Stimulated activated memory B cell treated with anti-CD40 and anti-IgM and Interleukin-4, amounts not matched to agents 10 μg/mL and 1 μg/mL and 100 μg/mL, for 72 hours (primary cell): ENCODE measurements at places on chromosomes 5 and 9.

DNA sequence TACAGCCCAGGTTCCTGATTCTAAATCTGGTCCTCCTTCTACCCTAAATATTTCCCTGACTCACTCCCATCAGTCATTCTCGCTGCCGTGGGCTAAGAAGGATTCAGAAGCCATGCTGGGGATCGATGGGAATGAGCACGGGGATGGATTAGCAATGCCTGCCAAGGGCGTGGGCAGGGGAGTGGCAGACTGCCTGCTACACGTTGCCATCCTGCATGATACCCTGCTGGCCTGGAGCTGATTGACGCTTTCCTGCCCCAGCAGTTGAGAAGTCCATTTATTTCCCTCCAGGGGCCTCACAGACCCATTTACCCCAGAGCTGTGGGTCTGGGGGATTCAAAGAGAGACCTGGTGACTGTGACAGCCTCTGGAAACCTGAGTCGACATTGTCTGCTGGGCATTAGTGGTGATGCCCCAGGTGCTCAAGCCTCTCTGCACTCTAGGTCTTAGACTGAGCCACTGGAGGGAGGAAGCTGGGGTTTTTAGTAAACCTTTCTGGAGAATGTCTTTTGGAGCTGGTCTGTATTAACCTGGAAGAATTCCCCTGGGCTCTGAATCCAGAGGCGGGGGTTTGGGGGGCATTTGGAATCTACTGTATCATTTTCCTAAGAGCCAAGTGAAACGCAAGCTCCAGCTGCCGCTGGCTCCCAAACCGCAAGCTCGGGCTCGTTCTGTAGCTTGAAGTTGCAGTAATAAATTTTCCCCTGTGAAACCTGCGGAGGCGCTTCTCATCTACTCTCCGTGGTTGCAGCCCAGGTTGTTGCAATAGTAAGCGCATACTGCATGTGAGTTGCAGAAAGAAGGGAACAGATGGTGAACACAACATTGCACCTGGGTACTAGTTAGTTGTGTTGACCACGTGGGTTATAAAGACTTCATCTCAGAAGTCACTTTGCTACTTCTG is 76.3 kb upstream of the RAPGEF1 start:
- no peak overlapping the region for H3K27ac ChIP-seq
- H3K4me1 ChIP-seq: no peaks in the 10 kb centered on the region
- peaks cover 74% of the 10 kb centered on the region for H3K27me3 ChIP-seq
- no peak for ATAC-seq

DNA sequence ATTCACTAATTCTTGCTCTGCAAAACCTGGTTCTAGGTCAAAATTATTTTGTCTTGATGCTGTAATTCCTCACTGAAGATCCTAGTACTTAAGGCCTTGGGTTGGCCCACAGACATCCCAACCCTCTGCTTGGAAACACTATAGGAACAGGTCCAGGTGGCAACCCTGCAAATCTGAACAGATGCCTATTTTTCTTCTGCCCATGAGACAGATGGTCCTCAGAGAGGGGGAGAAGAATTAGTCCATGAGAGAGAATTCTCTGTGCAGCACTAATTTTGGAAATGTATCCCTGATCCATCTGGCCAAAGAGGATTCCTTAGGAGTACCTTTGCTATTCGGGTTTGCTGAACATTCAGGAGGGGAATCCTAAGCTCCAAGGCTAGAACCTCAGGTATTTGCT is 156.3 kb downstream of the ELAVL2 start:
- H3K27me3 ChIP-seq: no peaks in the 10 kb centered on the region
- H3K36me3 ChIP-seq: no peaks in the 10 kb centered on the region
- no peak overlapping the region for H3K4me3 ChIP-seq
- H3K27ac ChIP-seq: no peak overlapping the region
- no peak for ATAC-seq

- H3K4me3 ChIP-seq: no peak overlapping the region
- no peaks in the 10 kb centered on the region for H3K27me3 ChIP-seq
- no peaks in the 10 kb centered on the region for H3K4me1 ChIP-seq
- no peak overlapping the region for H3K27ac ChIP-seq
- H3K36me3 ChIP-seq: no peaks in the 10 kb centered on the region
Observed at GRCh38 chr5:6215891-6216290, 162.5 kb downstream of the MED10 start.

- ATAC-seq: no peak
- H3K27ac ChIP-seq: no peak overlapping the region
- peaks cover 21% of the 10 kb centered on the region for H3K27me3 ChIP-seq
- no peak overlapping the region for H3K4me3 ChIP-seq
Observed at GRCh38 chr5:2020730-2021129, 138.0 kb upstream of the IRX4 start.

DNA sequence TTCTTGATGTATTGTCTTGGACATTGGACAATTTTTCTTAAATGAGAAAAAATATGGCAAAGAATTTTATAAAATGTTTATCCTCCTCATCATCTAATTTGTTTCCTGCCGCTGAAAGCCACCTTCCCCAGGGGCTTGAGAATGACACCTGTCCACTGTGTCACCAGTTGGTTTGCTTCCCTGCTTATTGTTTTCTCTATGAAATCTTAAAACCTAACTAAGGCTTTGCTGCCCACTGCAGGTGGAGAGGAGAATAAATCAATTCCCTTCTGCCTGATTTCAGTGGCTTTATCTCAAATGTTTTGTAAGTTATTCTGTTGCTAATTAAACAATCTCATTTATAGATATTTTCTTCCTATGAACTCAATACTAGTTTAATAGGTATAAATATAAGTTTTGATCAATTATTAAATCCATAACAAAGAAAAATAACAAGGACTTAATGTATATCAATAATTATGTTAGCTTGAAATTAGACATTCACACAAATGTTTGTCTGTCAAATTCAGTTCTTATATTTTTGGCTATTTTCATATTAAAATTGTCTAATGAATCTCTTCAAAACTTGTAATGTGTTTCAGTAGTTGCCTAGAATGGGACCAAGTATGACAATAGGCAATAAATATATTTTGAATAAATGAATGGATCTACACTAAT is 822.5 kb downstream of the PTPRD start:
- H3K36me3 ChIP-seq: no peaks in the 10 kb centered on the region
- H3K27me3 ChIP-seq: no peaks in the 10 kb centered on the region
- H3K4me1 ChIP-seq: peaks cover 6% of the 10 kb centered on the region

GRCh38 chr9:27352457-27353165 is 55.7 kb upstream of the EQTN start:
- H3K27ac ChIP-seq: peak overlapping the region; percentile 84
- H3K4me1 ChIP-seq: peaks cover 63% of the 10 kb centered on the region
- H3K4me3 ChIP-seq: no peak overlapping the region
- peak; percentile 66 for ATAC-seq

GRCh38 chr9:72144756-72145492 is 4.3 kb upstream of the GDA start:
- no peak for ATAC-seq
- no peak overlapping the region for H3K4me3 ChIP-seq
- H3K4me1 ChIP-seq: no peaks in the 10 kb centered on the region
- H3K27ac ChIP-seq: no peak overlapping the region
- H3K36me3 ChIP-seq: no peaks in the 10 kb centered on the region
- peaks cover 55% of the 10 kb centered on the region for H3K27me3 ChIP-seq

- peak overlapping the region; percentile 16 for H3K4me3 ChIP-seq
- H3K36me3 ChIP-seq: peaks cover 26% of the 10 kb centered on the region
- H3K4me1 ChIP-seq: peaks cover 10% of the 10 kb centered on the region
Observed at GRCh38 chr5:116365006-116365496, 209.6 kb downstream of the SEMA6A start.

DNA sequence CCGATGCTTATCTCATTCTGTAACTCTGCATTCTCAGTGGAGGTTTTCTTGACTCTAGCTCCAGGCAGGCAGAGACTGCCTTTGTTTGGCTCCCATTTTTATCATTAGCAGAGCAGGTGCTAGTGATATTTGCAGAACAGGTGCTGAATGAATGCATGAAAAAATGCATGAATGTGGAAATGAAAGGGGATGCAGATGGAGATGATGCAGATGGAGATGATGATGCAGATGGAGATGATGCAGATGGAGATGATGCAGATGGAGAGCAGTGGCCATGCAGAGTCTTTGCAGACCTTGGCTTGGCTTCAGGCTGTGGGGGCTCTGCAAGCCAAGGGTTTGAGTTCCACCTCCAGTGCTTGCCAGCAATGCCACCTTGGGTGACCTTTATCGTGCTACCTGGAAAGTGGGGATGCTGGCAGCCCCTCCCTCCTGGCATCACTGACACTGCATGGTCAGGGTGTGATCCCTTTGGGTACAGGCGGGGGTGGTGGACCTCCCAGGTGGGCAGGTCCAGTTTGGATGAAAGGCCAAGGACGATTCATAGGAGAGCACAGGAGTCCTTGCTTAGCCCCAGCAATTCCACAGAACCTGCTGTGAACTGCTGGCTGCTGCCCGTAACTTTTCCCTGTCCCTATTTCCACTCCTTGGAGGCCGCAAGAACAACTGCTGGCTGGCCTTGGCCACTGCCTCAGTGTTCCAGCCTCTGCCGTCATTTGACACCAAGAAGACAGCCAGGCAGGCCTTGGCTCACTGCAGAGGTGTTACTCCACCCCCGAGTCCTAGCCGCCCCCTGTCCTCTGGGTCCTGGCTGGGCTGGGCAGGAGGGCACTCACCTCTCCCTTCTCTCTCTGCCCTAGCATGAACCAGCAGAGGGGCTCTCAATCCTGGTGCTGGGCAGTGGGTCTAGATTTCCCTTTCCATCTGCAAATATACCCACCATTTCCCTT is 33.0 kb downstream of the ERGIC1 start:
- H3K4me3 ChIP-seq: no peak overlapping the region
- H3K27me3 ChIP-seq: no peaks in the 10 kb centered on the region
- peaks cover 37% of the 10 kb centered on the region for H3K4me1 ChIP-seq

- no peak overlapping the region for H3K4me3 ChIP-seq
- no peaks in the 10 kb centered on the region for H3K4me1 ChIP-seq
- H3K27ac ChIP-seq: no peak overlapping the region
Observed at GRCh38 chr5:151491062-151491461, 43.7 kb downstream of the SLC36A1 start.

- ATAC-seq: no peak
- H3K4me1 ChIP-seq: no peaks in the 10 kb centered on the region
- H3K36me3 ChIP-seq: no peaks in the 10 kb centered on the region
- no peak overlapping the region for H3K4me3 ChIP-seq
- H3K27ac ChIP-seq: no peak overlapping the region
Observed at GRCh38 chr9:78014776-78015175, 16.8 kb downstream of the GNAQ start.

- no peaks in the 10 kb centered on the region for H3K27me3 ChIP-seq
- H3K4me3 ChIP-seq: peak overlapping the region; percentile 93
- H3K27ac ChIP-seq: peak overlapping the region; percentile 82
- peak; percentile 85 for ATAC-seq
- H3K4me1 ChIP-seq: peaks cover 62% of the 10 kb centered on the region
Observed at GRCh38 chr9:37187292-37187691, 66.9 kb downstream of the ZCCHC7 start.

DNA sequence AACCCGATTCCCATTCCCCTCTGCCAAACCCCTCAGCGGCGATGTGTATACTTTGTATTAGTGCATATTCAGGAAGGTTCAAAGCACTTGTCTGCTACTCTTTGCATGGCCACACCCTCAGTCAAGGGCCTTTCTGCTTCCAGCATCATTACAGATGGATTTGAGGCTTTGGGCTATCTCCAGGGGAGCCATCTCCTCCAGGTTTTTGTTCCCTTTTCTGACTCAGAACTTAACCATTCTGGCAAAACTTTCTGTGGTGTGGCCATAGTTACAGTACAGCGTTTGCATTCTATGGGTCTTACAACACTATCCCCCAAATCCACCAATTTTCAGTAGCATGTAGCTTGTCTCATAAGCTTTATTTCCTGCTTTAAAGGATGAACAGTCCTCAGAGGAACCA is 36.0 kb upstream of the SVEP1 start:
- no peaks in the 10 kb centered on the region for H3K4me1 ChIP-seq
- H3K4me3 ChIP-seq: no peak overlapping the region
- H3K27me3 ChIP-seq: no peaks in the 10 kb centered on the region
- H3K27ac ChIP-seq: no peak overlapping the region
- H3K36me3 ChIP-seq: no peaks in the 10 kb centered on the region
- no peak for ATAC-seq

DNA sequence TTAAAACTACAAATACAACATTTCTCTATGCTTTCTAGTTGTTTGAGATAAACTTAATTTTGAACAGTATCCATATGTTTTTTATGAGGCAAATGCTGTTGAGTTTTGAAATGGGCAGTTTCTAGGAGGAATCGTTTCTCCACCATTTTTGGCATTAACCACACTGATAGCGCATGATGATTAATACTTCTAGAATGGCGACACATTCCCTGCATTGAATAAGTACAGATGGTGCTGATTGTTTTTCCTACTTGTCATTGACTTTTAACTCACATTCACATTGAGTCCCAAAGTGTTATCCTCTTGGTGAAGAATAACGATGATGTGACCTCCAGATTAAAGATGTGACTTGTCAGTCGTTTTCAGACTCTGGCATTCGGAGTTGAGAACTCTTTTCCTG is 6.5 kb upstream of the CCDC192 start:
- no peak overlapping the region for H3K4me3 ChIP-seq
- no peaks in the 10 kb centered on the region for H3K4me1 ChIP-seq
- H3K27me3 ChIP-seq: no peaks in the 10 kb centered on the region
- no peaks in the 10 kb centered on the region for H3K36me3 ChIP-seq

DNA sequence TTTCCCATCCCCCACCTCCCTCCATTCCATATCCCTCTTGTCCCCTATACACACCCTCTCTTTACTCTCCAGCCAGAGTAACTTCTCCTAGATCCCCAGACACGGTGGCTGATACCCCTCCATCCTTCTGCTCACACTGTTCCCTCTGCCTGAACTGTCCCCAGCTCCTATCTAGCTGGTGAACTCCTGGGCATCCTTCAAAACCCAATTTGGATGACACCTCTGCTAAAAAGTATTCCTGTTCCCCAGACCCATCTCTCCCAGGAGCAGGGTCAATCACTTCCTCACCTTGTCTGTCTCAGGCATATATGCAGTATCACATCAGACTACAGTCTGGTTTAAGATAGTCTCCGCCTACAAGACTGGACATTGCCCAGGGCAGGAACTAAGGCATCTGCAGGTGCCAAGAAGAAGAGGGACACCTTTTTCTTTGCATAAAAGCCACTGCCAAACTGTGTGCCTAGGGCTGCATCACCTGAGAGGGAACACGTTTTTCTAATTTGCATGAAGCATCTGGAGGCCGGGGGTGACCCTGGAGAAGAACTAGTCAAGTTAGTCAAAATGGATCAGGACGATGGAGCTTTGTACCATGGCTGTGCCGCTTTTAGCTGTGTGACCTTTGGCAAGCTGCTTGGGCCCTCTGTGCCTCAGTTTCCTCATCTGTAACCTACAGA is 27.1 kb downstream of the NR5A1 start:
- H3K27ac ChIP-seq: no peak overlapping the region
- peaks cover 12% of the 10 kb centered on the region for H3K4me1 ChIP-seq
- no peak overlapping the region for H3K4me3 ChIP-seq
- peaks cover 42% of the 10 kb centered on the region for H3K27me3 ChIP-seq
